ENCODE measurements at places on chromosomes 4 and X.
A peak's percentile ranks its signal among the peaks of the same experiment; 100 is the strongest.

DNA sequence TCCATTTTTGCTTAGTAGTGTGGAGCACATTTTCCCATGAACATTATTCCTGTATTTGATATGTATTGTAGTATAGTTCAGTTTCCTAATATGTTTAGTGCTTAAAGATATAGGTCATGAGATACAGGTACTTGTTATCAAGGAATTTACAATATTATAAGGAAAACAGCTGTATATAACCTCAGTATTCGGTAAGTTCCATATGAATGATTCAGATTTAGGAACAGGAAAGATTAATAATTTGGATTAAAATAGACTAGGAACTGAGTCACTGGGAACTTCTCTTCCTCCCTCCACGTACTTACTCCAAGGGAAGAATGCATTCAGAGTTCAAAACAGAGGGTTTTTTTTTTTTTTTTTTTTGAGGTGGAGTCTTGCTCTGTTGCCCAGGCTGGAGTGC lies 20.0 kb downstream of the DIAPH2 start:
- DNase-seq, result no peak

- peak; percentile 66 for DNase-seq
Observed at GRCh38 chrX:16484338-16484737, 165.6 kb upstream of the S100G start.

GRCh38 chrX:130165181-130165702 lies 399 bp downstream of the AIFM1 start:
- peak; percentile 28 for DNase-seq

- no peak for DNase-seq
Observed at GRCh38 chr4:52612341-52612740, 46.8 kb downstream of the USP46 start.
